ENCODE measurements at places on chromosomes 4 and X. TPM values are rescaled to one million over a fixed set of nuclear protein-coding genes. Genes with fewer than 3 reads are reported as not detected.

Gene SFRP2
- not detected for total RNA-seq

Gene LNX1
- 2.9 TPM for total RNA-seq

Gene ETDA
- total RNA-seq: not detected

Gene POU3F4
- not detected for total RNA-seq

Gene AR
- 1.6 TPM for total RNA-seq

Gene XK
- total RNA-seq: 0.32 TPM

Gene GYPE
- 0.54 TPM for total RNA-seq

Measured in cardiac atrium fibroblast (primary cell).